Aorta (tissue), 5 donors: ENCODE measurements at places on chromosomes 2 and 18. TPM values are rescaled to one million over a fixed set of nuclear protein-coding genes. Genes with fewer than 3 reads are reported as not detected.

The MAP3K19 gene
- total RNA-seq, result not detected

The ERMN gene
- total RNA-seq, result 0.36 TPM

The CDH7 gene
- total RNA-seq, result 0.19 TPM

The MRPS9 gene
- total RNA-seq, result 14.0 TPM

The PECR gene
- total RNA-seq, result 3.0 TPM

The C2orf66 gene
- 0.30 TPM for total RNA-seq

The PMS1 gene
- 17.4 TPM for total RNA-seq

DNA sequence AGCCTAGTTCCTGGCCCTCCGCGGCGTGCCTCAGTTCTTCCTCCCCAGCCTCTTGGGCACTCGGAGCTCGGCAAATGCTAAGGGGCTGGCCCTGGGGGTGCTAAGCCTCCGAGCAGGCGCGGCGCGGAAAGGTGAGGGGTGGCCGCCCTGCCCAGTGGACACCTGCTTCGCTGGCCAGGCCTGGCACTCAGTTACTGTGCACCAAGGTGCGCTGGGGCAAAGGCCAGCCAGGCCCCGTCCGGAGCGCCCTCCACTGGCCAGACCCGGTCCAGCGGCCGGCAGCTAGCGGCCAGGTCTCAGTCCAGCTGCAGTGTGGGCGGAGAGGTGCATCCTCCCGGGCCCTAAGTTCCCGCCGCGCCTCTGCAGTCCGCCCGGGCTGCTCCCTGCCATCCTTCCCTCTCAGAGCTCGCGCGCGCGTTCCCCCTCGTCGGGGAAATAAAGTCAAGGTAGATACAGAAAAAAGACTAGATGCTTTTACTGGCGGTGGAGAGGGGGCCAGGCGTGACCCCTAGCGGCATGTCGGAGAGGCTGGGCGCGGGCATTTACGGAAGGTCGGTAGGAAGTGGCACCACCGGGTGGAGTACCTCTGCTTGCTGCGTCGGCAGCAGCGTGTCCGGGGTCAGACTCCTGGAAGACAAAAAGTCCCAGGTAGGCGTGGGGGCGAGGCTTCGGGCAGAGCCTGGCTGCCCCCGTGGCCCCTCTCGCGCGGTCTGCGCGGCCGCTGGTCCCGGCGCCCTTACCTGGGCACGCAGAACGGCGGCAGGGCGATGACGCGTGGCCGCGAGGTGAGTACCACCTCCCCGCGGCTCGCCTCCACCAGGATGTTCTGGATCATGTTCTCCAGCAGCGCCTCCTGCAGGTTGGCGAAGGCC is 9.4 kb upstream of the CRYBA2 start:
- DNase-seq, result no peak

GRCh38 chr2:20532634-20533437 is 86.0 kb downstream of the RHOB start:
- peak; percentile 61 for DNase-seq

DNA sequence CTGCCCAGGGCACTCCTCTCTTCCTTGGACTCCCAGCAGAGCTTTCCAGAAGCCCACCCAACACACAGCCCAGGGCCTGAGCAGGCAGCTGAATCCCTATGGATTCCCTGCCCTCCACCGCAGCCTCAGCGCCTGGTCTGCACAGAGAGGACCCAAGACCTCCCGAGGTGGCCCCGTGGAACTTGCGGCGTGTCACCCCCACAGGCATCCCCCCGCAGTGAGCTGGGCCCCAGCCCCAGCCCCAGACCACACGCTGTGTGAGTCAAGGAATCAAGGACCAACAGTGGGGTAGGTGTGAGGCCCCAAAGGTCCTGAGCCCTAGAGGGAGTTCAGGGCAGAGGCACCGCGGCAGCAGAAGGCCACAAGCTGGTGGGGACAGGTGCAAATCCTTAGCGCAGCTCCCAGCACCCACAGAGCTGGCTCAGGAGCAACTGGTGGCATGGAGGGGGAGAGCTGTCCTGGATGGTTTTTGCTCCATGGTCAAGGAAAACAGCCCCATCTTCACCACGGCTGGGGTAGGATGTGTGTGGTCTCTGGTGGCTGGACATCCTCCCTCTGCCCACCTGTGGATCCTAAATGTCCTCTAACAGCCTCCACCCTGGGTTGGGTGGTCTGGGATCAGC is 8.5 kb downstream of the HS6ST1 start:
- no peak for DNase-seq

DNA sequence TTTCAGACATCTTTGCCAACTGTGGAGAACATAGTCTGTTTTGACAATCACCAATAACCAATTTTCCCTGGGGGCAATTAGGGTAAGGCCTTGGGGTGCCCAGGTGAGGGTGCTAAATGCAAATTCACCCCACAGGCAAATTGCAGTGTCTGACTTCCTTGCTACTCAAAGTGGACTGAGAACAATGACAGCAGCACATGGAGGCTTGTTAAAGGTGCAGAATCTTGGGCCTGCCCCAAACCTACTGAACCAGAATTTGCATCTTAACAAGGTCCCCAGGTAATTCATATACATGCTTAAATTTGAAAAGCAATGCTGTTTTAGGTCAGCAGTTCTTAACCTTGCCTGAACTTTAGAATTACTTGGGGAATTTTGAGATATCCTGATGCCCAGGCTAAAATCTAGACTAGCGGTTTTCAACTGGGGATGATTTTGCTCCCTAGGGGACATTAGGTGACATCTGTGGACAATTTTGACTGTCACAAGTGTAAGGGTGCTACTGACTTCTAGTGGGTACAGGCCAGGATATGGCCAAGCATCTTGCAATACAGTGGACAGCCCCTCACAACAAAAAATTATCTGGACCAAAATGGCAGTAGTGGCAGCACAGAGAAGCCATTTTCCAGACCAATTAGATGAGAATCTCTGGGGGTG is 80.2 kb upstream of the GCFC2 start:
- no peak for DNase-seq

DNA sequence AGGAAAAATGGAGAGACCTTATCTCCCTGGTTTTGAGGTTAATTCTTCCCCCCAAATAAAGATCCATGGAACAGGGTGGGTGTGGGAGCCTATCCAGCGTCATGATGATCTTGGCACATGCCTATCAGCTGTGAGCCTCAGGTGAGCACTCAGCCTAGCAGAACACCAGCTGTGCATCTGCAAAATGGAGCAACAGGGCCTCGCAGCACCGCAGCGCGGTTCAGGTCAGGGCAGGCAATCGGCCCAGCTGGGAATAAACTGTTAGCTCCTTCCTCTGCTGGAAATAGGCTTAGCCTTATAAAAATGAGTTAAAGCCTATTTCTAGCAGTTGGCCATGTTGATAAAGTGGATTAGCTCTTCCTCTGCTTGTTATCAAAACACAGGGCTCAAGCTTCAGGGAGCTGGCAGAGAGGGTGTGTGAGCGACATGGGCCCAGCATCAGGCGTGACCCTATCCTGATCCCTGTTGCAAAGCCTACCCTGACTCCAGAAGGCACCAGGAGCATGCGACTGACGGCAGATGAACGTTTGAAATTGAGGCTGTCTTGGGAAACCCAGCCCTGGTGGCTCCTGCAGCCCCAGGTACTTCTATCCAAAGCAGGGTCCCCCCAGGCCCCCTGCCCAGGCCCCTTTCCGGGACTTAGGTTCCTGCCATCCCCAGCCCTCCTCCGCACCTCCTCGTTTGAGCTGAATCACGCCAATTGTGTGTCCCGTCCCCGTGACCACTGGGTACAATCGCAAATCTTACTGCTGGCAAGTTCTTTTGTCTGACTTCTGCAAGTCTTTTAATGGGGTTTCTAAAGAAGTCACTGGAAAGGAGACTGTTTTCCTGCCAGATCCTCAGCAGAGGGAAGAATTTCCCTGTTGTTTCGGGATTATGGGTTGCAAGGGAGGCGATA is 35.4 kb downstream of the ARHGEF4 start:
- peak; percentile 55 for DNase-seq

DNA sequence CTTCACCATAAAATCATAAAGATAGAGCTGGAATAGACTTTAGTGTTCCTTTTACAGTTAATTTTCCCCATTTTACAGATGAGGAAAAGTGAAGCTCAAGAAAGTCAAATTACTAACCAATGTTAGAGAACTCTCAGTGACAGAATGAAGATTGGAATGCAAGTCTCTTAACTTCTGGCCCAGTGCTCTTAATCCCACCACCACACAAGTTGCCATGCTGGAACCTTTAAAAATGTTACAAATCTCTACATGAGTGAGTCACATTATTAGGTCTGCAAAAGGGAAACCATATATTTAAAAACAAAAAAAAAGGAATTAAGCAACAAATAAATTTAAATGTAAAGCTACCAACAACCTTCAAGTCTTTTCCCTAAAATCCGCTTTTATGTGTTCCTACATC is 3.5 kb downstream of the NCKAP1 start:
- DNase-seq, result no peak

GRCh38 chr2:159855143-159855542 is 57.1 kb upstream of the CD302 start:
- DNase-seq, result no peak

DNA sequence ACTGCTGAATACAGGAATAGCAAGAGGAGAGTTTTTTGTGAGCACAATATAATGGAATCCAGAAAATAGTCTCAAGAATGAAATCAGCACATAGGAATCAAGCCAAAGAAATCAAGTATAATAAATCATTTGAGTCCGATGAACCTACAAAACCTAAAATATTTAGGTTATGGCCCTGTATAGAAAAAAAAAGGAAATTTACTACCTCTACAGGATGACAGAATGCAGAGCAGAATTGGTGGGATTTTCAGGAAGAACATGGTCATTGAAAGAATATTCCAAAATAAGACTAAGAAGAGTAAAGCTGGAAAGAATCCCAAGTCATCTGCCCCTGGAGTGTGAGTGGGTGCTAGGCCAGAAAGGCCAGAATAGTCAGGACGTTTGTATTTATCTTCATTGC is 1041.2 kb upstream of the CDH2 start:
- DNase-seq, result no peak

DNA sequence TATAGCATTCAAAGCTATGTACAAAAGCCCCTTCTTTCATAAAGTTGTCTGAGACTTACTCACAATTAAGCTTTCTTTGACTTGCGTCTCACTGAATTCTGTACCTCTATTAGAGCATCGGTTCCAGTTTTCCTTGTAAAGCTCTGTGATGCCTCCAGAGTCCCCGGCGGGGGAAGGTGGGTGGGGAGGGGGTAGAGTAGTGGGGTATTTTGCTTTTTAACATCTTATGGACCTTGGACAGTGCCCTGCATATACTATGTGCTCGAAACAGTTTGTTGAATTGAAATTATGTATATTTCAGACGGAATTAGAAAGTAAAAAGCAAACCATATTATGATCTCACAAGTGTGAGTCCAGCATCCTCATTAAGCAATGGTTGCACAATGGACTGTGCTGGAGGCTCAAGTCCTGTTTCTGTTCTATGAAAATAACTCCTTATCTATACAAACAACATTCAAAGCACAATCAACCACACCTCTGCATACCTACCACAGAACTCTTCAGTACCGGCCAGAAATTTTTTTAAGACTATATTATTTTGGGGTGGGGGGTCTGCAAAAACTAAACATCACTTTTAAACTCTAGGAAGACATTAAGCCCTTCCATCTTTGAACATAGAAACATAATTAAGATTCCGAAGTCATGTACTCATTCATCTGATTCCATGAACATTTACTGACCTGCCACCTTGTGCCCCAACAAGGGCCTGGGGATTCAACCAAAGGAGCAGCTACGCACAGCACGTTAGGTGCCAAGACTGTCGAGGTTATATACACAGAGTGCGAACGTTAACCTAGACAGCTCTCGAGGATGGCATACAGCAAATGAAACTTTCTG is 908 bp downstream of the STAT1 start:
- DNase-seq, result no peak

DNA sequence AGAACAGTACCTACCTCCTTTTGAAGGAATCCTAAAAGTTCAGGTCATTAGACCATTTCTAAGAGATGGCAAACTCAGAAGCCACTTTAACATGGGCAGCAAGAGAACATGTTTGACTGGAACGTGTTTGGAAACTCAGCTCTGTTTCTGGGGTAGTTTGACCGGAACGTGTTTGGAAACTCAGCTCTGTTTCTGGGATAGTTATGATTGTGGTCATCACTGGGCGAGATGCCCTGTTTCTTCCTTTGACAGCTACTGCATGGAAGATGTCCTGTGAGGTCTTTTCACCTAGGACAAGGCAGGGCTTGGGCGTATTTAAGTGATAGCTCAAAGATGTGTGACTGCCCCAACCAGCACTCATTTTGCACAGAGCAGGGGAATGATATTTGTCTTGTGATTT is 19.9 kb upstream of the SERPINB13 start:
- no peak for DNase-seq

- no peak for DNase-seq
These were observed 277.0 kb downstream of the ZNF521 start for GRCh38 chr18:25074925-25075324.
